ENCODE measurements at places on chromosomes 16 and 17.
A peak's percentile ranks its signal among the peaks of the same experiment; 100 is the strongest.

DNA sequence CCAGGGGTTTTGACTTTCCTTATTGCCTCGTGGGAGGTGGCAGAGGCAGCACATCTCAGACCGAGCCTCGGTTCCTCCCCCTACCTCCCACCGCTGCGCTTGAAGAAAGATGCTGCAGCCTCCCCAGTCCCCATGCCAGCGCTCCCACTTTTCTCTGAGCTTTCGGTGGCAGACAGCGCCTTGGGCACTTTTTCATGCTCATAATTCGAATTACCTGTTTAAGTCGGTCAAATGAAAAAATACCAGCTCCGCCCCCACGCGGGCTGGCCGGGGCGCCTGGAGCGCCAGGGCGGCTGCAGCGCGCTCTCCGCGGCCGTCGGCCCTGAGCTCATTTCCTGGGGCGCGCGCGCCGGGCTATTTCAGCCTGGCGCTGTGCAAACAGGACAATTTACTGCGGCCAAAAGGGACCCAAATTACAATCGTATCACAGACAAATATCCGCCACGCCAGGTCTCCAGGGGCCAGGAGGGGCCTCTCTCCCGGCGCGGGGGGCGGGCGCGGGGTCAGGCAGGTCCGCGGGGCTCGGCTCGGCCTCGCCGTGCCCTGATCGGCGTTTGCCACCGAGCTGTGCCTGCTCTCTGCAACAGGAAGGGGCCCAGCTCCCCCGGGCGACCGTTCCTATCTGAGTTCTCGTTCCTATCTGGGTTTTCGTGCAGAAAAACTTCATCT is 45.0 kb downstream of the SOST start:
- no peak for DNase-seq

DNA sequence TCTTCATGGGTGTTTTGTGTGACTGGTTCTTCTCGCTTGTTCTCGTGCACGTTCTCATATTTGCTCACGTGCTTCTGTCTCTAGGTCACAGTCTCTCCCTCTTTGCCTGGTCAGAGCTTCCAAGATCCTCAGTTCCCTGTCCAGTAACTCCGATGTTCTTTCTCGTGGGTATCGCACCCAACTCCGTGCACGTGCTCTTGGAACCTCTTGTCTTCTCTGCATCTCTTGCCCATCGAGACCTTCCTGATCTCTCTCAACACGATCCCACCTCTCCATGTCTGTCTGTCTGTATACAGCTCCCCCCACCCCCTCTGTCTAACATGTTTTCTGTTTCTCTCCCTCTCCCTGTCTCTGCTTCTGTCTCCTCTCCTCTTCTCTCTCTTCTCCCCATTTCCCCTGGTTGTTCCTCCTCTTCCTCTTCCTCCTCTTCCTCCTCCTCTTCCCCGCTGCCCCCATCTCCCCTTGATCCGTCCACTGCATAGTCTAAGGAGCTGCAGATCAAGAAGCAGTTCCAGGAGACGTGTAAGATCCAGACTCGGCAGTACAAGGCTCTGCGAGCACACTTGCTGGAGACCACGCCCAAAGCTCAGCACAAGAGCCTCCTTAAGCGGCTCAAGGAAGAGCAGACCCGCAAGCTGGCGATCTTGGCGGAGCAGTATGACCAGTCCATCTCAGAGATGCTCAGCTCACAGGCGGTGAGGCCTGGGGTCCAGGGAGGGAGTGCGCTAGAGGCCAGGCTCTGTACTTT is 6.1 kb downstream of the HIRIP3 start:
- DNase-seq: no peak

DNA sequence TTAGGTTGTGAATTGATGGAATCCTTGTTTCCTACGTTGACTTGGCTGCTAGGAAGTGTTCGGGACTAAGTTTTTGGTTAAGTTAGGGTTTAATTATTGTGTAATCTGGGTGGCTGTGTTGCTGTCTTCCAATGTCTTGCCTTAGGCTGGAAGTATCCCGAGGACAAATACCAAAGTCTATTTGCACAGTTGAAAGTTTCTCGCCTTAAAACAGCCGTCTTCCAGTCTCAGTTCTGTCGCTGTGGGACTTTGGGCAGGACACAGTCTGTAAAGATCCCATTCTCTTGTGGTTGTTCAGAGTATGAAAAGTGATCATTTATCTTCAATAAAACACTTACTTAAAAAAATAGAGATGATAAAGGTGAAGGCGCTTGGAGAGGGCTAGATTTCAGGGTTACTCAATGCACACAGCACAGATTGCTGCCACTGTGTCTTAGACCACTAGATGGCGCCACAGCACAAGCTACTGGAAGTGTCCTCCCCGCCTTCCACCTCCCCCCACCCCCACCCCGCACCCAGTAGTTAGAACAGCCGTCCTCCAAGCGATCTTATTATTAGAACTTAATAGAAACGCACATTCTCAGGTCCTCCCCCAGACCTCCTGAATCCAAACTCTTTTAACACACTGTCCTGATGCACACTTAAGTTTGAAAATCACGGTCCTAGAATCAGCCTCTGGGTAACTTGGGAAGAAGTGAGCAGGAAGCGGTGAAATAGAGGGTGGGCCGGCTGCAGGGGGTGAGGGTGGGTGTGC is 45.8 kb downstream of the AKAP1 start:
- DNase-seq: peak; percentile 79

- DNase-seq: no peak
Measured at GRCh38 chr17:77204536-77204935, 63.8 kb downstream of the SEC14L1 start.

- DNase-seq: no peak
Measured at GRCh38 chr16:23052908-23053580, 96.2 kb downstream of the USP31 start.

DNA sequence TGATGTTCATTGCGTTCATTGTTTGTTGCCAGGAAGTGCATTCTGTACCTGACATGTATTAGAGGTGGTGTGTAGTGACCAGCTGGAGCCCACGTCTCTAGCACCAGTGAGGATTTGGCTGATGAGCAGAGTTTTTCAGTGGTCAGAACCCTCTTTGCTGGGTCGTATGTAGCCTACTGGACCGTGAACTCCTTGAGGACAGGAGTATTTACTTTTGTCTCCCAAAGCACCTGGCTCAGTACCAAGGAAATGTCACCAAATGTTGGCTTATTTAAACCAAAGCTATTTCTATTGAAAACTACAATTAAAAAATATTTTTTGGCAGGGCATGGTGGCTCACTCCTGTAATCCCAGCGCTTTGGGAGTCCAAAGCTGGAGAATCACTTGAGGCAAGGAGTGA is 262.7 kb downstream of the SNX29 start:
- DNase-seq: no peak

GRCh38 chr17:48792033-48792798 is 24.8 kb downstream of the TTLL6 start:
- DNase-seq: no peak

DNA sequence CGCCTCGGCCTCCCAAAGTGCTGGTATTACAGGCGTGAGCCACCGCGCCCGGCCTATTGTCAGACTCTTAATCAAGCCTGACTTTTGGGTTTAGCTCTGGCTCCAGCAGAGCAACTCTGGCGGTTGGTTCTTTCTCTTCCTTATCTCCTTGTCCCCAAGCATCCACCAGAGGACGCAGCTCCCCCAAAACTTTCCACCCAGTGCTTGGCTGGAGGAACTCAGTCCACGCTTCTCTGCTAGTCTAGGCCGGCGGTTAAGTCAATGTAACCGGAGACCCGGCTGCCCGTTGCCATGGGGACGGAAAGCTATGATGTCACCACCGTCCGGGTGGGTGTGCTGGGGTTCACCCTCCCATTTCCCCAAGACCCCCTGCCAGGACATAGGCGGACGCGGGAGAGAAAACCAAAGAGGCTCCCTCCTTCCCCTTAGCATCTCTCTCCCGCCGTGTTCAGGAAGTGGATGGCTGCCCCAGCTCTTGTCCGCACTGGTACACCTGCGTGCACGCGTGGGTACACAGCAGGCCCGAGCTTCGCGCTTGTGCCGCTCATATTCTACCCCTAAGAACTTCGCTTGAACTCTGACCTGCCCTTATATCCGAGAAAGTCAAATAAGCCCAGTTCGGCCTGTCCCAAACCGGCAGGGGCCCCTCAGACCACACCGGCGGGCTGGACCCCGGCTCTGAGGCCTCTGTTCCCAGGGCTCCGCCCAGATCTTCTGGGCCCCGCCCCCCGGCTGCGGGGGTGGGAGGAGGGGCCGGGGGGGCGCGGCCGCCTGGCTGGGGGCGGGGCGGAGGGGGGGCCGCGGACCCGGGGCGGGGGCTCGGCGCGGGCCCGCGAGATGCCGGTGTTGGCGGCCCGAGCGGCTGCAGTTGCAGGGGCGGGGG is at the start of gene RND2:
TSS of gene RND2 (plus strand) at position 825 of the 883 bp plus-strand sequence. CDS start 117 bp downstream, outside the sequence.
- DNase-seq: peak; percentile 89

DNA sequence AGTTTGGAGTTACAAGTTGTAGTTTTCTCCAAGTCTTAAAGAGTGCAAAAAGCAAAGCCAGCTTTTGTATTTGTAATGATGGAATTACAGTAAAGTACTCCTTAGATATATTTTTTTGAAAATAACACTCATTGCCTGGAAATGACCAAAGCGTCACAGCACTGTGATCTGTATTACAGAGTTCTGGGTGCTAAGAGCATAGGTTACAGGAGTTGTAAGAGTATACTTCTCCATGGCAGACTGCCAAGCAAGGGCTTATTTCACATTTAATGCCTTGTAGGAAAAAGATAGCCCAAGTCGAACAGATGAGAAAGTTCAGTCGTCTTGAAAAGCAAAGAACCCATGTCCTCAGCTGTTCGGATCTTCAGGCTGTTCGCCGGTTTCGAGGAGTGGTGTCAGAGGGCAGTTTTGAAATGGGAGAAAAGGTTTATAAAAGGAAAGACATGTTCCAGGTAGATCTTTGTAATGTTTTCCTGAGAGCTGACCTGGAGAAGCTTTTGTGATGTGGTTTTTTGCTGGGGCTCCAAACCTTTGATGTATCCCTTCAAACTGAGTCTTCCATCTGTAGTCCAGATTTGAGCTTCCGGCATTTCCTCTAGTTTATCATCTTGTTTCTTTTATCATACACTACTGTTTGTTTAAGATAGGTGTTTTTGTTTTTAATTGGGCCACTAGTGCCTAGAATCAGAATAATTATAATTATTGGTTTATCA is 41.3 kb downstream of the ERCC4 start:
- no peak for DNase-seq

GRCh38 chr17:8859027-8859803 is 8.3 kb downstream of the PIK3R6 start:
- no peak for DNase-seq

- DNase-seq: no peak
Measured at GRCh38 chr17:9217151-9218056, 196.1 kb downstream of the NTN1 start.

DNA sequence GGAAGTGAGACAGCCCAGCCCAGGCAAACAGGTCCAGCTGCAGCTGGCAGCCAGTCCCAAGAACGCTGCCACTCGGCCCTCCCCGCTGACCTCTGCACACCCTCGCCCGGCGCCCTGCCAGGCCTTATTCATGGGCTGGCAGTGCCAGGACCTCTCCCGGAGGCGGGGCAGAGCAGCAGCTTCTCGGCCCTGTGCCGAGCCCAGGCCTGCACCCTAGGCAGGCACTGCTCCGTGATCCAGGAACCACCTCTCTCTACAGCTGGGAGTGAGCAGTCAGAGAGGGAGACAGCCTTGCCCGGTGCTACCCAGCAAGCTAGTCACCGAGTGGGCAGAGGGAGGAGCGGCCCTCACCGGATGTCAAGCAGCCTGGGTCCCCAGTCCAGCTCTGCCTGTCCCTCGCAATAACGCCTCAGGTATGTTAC is 79.9 kb upstream of the CBX4 start:
- no peak for DNase-seq

GRCh38 chr16:85903559-85903958 is 4.6 kb downstream of the IRF8 start:
- no peak for DNase-seq

DNA sequence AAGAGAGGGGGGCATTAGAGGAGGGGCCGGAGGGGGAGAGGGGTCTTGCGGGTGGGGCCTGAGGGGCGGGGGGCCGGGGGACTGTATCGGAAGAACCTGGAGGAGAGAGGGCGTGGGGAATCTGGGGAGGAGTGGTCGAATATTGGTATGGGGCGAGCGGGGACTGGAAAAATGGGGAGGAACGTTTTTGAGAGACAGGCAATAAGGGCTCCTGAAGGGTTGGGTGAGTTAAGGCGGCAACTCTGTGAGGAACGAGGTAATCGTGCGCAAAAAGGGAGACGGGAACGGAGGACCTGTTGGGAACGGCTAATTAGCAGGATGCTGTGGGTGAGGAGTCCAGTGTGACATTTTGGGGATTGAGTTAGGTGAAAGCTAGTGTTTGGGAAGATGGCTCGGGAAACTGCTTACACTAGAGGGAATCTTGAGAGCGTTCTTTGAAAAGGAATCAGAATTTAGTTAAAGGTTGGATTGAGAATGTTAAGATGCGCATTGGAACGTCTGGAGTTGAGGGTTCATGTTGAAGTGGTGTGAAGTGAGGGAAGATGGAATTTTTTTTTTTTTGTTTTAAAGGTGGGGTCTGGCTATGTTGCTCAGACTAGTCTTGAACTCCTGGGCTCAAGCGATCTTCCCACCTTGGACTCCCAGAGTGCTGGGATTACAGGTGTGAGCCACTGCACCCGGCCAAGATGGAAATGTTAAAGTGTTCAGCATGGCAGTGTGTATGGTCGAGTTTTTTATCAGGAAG is 662 bp downstream of the WIPF2 start:
- peak; percentile 30 for DNase-seq

GRCh38 chr16:88814144-88814502 is 2.4 kb upstream of the APRT start:
- DNase-seq: no peak

DNA sequence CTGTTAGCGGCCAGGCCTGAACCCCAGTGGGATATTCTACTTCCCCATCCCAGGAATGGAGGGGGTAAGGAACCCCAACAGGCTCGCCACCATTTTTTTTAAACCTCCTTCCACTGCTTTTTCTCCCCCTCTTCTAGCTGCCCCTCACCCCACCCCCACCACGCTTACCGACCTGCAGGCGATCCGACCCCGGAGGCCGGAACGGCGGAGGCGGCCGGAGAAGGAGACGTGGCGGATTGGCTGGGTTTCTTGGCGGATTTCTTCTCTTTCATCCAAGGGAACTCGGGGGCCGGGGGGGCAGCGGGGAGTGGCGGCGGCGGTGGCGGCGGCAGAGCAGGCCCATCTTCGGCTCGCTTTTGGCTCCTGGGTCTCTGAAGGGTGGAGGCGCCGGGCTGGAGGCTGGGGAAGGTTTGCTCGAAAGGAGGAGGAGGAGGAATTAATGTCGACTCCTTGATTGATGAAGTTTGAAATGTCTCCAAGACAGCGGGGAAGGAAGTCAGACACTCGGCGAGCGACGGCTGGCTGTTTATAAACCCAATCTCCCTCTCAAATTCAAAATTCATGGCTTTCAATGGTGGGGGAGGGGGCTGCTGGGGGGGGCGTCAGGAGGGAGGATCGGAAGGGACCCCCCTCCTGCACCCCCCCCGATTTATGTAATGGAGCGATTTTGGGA is 424 bp downstream of the HOXB2 start:
- peak; percentile 51 for DNase-seq

Data from CD4-positive, alpha-beta T cell treated with Interleukin-1 beta for 1 hour (primary cell).